ENCODE measurements at places on chromosomes 16 and 17.

- DNase-seq = no peak
Measured at GRCh38 chr16:50555269-50555875, 7.2 kb downstream of the NKD1 start.

- DNase-seq = no peak
Measured at GRCh38 chr17:47862621-47863440, 11.9 kb upstream of the SP6 start.

DNA sequence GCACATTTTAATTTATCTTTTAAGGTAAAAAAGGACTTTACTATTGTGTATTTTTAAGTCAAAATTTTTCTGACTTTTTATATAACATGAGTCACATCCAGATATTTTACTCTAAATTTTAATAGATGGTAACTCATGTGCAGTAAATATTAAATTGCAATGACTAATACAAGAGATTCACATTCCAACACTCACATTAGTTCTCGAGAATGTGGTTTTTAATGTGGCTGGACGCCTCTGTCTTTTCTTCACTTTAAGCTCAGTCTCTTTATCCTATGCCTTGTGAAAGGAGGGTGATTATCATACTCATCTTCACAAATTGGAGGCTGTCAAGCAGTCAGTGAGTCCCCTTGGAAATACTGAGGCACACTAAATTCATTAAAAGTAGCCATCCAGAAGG is 315.6 kb downstream of the HS3ST3B1 start:
- DNase-seq = no peak

GRCh38 chr16:87483481-87483880 is 9.3 kb downstream of the ZCCHC14 start:
- DNase-seq = no peak

DNA sequence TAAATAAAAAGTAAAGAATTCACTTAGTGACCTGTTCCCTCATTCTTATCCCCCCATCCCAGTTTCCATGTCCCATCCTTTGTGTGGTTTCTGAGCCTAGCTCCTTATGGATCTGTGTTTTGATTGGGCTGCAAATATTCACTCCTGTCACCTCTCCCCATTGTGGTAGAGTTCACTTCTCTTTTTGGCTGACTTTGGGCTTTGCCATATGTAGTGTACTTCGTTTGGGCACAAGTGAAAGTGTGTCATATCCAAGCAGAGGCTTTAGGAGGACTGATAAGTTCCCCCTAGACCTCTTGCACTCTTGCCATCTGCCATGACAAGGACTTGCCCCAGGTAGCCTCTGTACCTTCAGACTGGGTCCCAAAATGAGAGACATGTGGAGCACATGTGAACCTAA is 13.0 kb upstream of the DHRS7B start:
- DNase-seq = no peak

DNA sequence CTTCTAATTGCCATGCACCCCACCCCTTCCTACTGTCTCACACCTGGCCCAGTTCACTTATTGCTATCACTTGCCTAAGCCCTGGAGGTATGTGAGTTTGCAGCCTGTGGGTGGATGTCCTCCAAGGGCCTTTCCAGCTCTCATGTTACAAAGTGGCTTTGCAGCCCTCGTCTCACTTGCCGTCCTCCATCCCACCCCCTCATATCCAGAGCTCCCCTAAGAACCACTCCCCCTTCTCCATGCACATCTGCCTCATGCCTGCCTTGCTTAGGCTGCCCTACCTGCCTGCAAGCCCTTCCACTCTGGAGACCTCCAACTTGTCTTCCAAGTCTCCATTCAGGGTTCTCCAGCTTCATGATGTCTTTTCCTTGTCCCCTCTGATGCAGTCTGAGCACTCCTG is 119.4 kb upstream of the NLRP1 start:
- DNase-seq = no peak

- no peak for DNase-seq
Measured at GRCh38 chr16:30397776-30398660, 2.8 kb downstream of the ZNF48 start.

DNA sequence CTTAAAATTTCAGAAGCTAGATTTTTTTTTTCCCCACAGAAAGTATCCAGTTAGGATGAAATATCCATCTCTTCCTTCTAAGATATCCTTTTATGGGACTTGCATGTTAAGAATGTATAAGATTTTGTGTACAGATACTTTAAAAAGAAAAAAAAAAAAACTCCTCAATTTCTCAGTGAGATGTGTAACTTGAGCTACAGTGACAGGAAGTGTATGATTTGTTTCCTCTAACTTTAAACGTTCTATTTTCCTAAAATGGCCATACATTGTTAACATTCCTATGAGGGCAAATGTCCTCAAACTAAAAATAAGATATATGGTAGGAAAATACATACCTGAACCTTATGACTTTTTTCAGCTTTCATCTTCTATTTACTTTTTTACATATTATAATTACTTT is 8.9 kb downstream of the FBXO47 start:
- DNase-seq = no peak

DNA sequence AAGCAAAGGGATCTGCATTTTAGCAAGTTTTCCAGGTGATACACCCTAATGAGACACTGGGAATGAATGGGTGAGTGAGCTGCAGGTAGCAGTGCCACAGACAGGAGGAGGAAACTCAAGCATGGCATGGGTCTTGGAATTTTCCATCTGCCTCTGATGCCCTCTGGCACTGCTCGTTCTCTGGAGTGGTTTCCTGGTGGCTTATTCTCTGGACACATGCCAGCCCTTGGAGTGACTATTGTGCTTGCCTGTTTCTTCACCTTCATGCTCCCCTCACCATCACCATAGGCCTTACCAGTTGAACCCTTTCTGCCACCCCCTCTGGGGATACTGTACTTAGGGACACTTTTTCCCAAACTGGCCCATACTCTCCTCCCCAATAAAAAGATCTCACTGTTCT is 1.6 kb downstream of the COASY start:
- DNase-seq = no peak

DNA sequence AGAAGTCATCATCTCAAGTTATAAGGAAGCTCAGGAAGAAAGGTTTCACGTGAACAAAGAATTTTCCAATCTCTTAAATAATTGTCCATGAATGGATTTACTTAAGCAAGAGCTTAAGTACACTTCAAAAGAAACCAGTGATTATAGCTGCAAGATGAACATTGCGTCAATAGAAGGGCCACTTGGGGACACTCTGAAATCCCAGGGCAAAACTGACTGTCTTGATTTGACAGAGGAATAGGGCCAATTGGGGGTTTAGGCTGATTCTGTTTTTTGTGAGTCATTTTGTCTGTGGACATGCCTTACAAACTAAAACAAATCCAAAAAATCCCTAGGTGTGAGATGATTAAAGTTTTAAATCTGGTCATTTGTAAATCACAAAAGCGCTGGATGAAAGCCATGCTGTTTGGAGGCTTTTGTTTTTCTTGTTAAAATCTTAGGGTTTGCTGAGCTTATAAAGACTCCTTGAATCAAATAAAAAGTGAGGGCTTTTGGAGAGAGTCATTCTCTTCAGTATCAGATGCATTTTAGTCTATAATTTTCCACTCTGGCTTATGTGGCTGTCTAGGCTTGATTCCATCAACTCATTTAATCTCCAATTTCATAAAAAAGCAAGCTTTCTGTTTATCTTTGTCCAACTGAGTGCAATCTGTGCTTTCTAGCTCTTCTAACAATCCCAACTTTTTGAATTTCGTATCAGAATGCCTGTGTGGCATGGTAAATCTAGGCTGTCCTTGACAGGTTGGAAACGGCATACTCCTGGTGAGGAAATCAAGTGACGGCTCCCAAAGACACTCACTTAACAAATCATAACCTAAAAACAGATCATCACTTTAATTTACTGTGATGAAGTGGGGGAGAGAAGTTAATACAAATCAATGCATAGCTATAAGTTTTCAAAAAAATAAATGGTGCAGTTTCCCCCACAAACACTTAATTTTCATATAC is 98.2 kb upstream of the SOX9 start:
- no peak for DNase-seq

- no peak for DNase-seq
Measured at GRCh38 chr17:29753845-29754439, 131.2 kb upstream of the CORO6 start.

DNA sequence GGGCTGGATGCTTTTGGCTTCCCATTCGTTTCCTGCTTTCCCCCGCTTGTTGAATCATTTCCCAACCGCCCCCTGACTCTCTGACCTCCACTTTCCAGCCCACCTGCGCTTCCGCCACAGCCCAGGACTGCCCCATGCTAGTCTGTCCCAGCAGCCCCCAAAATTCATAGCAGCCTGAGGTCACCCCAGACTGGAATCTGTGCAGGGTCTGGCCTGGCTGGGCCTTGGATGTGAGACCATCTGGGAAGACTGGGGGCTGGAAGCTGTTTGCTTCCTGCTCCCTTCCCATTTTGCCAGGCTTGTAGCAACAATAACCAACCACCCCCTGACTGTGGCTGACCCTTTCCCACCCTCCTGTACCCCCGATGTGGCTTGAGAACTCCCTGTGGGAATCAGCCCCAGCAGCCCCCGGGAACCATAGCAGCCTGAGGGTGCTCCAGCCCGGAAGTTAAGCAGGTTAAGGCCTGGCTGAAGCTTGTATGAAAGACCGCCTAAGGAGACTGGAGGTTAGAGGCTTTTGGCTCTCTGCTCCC is 2290.8 kb downstream of the TP53TG3F start:
- DNase-seq = no peak

DNA sequence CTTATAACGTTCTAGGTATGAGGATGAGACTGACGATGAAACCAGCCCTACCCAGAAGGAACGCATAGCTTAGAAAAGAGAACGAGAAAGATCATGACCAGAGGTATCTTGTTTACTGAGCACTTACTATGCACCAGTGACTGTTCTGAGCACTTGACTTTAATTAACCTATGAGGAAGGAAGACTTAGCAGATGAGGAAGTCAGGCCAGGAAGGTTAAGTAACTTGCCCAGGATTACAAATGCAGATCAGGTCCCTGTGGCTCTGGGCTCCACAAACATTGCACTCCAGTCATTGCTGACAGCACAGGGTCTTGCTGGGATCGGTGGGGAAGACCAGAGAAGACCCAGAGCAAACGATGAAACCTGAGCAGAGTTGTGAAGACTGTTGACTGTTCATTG is 7.1 kb downstream of the KRT13 start:
- DNase-seq = no peak

DNA sequence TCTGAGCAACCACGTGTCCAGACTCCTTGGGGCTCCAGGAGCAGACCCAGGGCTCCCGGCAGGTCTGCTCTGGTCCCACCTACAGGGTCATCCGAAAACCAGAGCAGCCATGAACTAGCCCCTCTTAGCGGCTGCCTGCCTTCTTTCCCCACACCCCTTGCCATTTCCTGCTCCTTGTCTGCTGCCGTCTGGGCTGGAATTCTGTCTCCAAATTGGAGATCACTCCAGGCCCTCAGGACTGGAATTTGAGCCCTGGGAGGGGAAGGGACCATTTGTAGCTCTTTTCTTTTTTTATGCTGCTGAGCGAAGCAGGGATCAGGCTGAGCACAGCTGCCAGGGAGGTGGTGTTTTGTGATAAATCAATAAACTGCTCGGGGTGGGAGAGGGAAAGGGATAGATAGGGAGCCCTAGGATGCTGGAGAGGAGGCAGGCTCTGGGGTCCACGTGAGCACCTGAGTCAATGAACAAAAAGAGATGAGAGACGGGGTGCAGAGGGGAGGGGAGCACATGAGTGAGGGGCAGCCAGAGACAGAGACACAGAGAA is 257.5 kb downstream of the ENGASE start:
- DNase-seq = no peak

DNA sequence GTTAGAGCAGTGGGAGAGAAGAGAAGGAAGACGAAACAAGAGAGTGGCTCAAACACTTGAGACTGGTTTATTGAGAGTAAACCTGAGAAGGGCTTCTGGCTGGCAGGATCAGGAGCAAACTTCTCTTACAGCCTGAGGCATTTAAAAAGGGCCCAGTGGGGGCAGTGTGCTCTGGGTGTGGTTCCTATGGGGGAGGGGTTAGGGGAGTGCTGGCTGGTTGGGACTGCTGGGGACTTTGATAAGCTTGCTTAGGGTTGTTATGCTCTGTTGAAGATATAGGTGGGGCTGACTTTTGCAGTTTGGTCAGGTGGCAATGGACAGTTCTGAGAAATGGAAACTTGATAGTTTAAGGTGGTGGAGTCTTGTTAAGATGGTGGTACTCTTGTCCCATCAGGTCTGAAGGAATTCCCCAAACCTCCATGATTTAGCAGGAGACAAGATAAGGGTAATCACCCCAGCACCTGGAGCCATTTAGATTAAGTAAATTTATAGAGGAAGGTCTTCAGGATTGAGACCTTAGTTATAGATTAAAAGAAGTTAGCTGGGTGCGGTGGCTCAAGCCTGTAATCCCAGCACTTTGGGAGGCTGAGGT is 79.3 kb downstream of the EMP2 start:
- DNase-seq = no peak

GRCh38 chr16:70780546-70780945 is 20.4 kb downstream of the VAC14 start:
- DNase-seq = no peak

- no peak for DNase-seq
Measured at GRCh38 chr17:54903375-54903774, 2.7 kb downstream of the TOM1L1 start.

DNA sequence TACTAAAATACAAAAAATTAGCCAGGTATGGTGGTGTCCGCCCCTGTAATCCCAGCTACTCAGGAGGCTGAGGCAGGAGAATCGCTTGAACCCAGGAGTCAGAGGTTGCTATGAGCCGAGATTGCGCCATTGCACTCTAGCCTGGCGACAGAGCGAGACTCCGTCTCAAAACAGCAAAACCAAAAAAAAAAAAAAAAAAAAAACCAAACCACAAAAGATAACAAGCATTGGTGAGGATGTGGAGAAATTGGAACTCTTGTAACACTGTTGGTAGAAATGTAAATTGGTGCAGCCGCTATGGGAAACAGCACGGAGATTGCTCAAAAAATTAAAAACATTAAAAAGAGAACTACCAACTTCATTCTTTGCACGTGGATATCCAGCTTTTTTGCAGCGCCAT is 119.4 kb downstream of the OR1D5 start:
- DNase-seq = no peak

- DNase-seq = no peak
Measured at GRCh38 chr16:49833796-49834530, 21.9 kb downstream of the ZNF423 start.

DNA sequence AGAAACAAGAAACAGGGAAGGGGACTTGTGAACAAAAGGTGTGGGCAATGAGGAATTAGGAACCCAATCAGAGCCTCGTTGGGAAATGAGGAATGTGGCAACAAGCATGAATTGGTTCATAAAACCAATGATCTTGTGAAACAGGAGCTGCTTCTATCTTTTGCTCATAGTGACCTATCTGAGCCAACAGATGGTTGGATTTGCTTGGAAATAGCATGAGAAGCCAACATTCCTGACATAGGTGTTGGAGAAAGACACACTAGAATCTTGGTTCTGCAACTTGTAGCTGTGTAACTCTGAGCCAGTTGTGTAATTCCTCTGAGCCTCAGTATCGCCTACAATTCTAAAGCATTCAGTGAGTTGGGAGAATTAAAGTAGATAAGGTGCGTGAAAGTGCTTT is 251.9 kb upstream of the AXIN2 start:
- DNase-seq = no peak
